Stimulated activated CD4-positive, alpha-beta T cell treated with anti-CD3 and anti-CD28 coated beads, Interleukin-2, amount 100 ng/mL, for 24 hours (primary cell): ENCODE measurements at places on chromosomes 13 and 19.

DNA sequence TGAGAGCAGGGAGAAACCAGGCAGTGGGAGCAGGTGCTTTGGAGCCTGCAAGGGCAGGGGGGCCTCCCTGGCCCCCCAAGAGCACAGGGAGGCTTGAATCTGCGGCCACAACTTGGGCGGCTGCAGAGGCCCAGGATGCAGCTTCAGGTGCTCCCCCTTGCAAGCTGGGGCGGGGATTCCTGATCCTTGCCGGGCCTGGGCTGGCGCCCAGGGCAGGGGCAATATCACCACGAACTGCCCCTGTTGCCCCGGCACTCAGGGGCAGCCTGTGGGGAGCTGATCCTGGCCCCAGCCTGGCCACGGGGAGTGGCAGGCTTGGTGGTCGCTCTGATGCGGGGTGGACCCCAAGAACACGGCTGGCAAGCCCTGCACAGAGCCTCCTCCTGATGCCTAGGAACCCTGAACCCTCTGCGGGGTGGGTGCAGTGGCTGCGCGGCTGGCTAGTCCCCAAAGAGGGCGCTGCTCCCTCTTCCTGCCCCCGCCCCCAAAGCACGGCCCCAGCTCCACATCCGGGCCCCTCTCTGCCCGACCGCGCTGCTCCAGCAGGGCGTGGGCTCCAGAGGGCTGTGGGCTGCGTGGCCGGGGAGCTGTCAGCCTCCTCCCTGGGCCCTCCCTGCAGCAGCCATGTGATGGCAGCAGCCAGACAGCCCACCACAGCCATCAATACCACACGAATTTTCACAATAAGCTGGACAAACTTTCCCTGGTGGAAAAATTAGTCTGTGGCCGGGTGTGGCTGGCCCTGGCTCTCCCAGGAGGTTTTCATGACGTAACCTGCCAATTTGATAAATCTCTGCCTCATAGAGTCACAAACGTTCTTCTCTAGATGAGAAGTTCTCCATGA lies 21.0 kb downstream of the TNFSF9 start:
- peak; percentile 69 for DNase-seq

- no peak for DNase-seq
These were observed 12.9 kb downstream of the NHLRC3 start for GRCh38 chr13:39051157-39051556.

GRCh38 chr19:33794683-33795369 lies 1.8 kb upstream of the KCTD15 start:
- DNase-seq = no peak

- no peak for DNase-seq
These were observed 357.8 kb downstream of the DCT start for GRCh38 chr13:94121686-94122085.

- DNase-seq = no peak
These were observed 21.7 kb downstream of the EDNRB start for GRCh38 chr13:77896977-77897376.

- no peak for DNase-seq
These were observed 92.9 kb downstream of the ZNF100 start for GRCh38 chr19:21674454-21674853.

DNA sequence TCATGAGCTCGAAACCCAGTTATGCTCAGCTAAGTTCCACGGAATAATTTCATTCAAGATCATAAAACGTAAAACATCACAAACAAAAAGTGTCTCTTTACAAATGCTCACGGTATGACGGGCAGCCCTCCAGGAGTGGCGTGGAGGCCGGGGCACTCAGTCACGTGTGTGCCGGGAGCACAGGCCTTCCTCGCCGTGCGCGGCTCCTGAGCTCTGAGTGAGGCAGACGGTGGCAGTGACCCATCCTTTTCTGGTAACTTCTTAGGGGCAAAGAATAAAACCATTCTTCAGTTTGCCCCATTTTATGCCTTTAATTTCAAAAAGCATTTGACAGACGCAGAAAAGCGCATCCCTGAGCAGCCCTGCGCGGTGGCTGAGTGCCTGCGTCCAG lies 72.8 kb downstream of the ATP11A start:
- DNase-seq = no peak

DNA sequence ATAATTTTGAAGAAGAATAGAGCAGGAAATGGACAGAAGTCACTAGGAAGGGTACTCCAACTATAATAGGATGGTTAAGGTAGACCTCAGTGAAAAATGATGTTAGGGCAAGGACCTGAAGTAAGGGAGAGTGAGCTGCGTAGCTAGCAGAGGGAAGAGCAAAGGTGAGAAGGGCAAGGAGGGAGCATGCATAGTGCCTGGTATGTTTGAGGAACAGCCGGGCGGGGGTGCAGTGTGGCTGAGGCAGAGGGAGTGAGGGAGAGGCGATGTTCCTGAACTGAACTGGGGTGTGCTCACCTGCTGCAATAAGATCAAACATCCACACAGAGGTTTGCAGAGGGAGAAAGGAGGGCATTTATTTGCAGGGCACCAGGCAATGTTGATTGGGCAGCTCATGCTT lies 110.4 kb downstream of the DNAJC15 start:
- DNase-seq = no peak

- no peak for DNase-seq
These were observed 208.8 kb upstream of the SOX21 start for GRCh38 chr13:94921181-94921580.

- DNase-seq = no peak
These were observed 88.7 kb upstream of the PCDH9 start for GRCh38 chr13:67318860-67319259.

DNA sequence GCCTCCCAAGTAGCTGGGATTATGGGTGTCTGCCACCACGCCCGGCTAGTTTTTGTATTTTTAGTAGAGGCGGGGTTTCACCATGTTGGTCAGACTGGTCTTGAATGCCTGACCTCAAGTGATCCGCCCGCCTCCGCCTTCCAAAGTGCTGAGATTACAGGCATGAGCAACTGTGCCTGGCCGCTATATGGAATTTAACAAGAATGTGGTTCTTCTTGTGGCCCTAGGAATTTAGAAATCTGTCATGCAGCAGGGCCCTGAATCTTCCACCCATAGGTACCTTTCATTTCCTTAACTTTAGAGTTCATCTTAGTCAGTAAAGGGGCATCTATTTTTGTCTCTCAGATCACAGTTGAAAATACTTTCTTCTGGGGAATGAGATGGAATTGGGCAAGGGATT lies 25.6 kb upstream of the NDFIP2 start:
- no peak for DNase-seq

GRCh38 chr13:104006625-104007075 lies 940.4 kb upstream of the SLC10A2 start:
- DNase-seq = no peak

- DNase-seq = no peak
These were observed 20.4 kb downstream of the MISP start for GRCh38 chr19:771332-771785.

GRCh38 chr13:110713642-110713952 lies at the start of gene ING1:
TSS of gene ING1 (plus strand) at chr13:110713700. CDS start at chr13:110714150, 450 bp downstream.
- no peak for DNase-seq

DNA sequence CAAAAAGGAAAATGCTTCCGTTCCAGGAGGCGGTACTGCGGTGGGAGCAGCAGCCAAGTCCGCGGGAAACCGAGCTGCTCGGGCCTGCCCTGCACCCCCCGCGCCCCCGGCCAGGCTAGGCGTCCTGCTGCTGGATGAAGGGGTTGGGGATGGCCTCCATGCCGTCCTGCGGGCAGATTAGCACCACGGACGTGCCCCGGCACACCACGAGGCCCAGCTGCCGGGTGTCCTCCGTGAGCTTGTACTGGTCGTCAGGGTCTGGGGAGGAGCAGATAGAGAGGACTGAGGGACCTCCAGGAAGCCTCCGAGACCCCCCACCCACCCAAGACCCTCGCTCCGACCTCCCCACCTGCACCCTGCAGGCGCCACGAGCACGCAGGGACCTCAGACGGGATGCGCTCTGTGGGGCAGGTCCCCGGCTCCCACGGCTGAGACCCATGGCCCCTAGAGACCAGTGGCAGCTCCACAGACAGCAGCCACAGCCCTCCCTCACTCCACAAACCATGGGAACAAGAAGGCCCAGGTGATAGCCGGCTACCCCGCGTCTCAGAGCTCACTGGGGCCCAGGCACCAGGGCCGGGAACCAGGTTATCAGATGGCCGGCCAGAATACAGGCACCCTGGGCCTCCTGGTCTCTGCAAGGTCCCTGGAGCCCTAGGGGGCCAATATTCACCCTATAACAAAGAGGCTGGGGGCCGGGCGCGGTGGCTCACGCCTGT lies 6.7 kb downstream of the LSM7 start:
- DNase-seq = no peak

- no peak for DNase-seq
These were observed 289.0 kb downstream of the DACH1 start for GRCh38 chr13:71578048-71578447.

GRCh38 chr13:30429235-30429634 lies 6.9 kb downstream of the UBE2L5 start:
- DNase-seq = no peak

- DNase-seq = no peak
These were observed 37.9 kb downstream of the OR10H4 start for GRCh38 chr19:15986701-15987100.

DNA sequence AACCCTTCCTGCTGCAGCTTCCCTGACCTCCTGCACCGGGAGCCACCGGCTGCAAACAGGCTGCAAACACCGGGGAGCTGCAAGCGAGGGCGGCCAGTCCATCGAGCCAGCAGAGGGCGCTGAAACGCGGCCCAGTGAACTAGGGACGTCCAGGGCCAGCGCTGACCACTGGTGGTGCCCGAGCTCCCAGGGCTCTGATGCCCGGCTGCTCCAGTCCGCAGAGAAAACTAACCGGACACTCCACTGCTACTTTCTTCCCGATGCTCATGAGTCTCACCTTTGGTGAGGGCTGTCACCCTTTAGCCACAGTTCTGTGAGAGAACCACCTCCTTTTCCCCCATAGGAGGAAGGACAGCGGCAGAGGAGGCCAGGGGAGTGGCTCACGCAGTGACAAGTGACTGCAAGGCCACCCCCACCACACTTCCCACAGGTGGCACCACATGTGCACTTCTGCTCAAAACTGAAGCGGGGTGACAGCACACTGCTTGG lies 82.8 kb upstream of the MTIF3 start:
- DNase-seq = peak; percentile 63

GRCh38 chr13:80195649-80196048 lies 145.3 kb downstream of the SPRY2 start:
- no peak for DNase-seq

GRCh38 chr13:74064805-74065312 lies 69.3 kb downstream of the KLF12 start:
- DNase-seq = no peak

- DNase-seq = peak; percentile 86
These were observed 1.2 kb downstream of the ZC3H4 start for GRCh38 chr19:47112166-47112996.

- DNase-seq = peak; percentile 49
These were observed 42.1 kb downstream of the FOXO1 start for GRCh38 chr13:40624383-40624782.

- DNase-seq = no peak
These were observed 86.2 kb downstream of the STARD13 start for GRCh38 chr13:33199289-33199850.

DNA sequence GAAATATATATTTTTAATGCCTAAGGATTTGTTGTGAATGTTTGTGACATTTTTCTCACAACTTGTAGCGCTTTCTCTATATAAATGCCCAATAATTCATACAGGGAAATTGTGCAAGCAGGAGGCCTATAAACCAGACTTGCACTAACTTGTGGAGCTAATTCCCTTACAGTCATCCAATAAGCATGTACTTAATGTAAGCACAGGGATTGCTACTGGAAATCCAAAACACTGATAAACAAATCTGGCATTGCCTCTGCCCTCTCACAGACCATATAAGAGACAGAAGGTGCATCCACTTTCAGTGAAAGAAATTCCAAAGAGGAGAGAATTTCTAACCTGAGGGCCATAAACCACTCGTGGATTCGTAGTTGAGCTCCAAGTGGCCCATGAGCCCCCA lies 518.8 kb downstream of the MYO16 start:
- no peak for DNase-seq

DNA sequence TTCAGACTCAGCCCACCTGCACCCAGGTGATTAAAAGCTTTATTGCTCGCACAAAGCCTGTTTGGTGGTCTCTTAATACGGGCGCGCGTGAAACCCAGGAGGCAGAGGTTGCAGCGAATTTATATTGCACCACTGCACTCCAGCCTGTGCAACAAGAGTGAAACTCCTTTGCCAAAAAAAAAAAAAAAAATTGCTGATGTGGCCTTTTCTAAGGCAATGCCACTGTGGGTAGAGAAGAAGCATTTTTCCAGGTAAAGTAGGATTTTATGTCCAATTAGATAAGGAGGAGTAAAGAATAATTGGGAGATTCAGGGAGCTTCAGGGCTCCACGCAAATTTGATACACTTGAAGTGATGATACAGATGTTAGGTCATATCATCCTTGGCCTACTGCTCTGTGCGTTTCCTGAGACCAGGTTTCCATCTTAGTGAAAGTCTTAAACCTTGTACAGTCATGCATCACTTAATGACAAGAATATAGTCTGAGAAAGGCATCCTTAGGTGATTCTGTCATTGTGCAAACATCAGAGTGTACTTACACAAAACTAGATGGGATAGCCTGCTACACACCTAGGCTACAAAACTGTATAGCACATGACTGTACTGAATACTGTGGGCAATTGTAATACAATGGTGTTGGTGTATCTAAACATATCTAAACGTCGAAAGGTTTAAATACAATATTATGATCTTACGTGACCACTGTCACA lies 150.9 kb downstream of the SPRY2 start:
- DNase-seq = no peak
